ENCODE measurements at places on chromosomes 1 and 21. TPM values are rescaled to one million over a fixed set of nuclear protein-coding genes. Genes with fewer than 3 reads are reported as not detected.

Gene CELA3A
- total RNA-seq = not detected

- DNase-seq = no peak
These were observed 26.4 kb upstream of the CFHR4 start for GRCh38 chr1:196861429-196861828.

GRCh38 chr1:115308969-115309368, 29.1 kb downstream of the NGF start:
- DNase-seq = no peak

- peak; percentile 66 for DNase-seq
These were observed 1.5 kb downstream of the AJAP1 start for GRCh38 chr1:4655674-4656532.

DNA sequence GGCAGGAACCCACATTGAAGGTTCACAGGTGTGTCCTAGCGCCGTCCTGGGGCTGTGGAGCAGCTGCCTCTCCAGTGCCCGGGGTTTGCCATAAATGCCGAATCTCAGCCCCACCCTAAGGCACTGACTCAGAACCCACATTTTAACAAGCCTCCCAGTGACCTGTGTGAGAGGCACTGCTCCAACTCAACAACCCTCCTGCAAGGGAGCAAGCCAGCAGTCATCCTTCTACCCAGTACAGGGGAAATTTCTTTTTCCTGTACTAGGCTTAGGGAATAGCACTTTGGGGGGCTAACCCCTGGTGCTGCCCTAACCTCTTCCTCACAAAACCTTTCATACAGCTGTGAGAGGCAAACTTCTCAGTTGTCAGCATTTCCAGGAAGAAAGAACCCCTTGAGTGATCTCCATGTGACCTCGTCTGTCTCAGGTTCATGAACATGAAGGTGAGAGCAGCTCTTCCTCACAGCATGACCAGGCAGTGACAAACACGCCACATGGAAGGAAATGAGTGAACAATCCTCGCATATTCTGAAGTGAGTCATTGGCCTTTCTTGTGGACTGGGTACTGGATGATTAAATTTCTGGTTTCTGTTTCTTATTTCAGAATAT, 11.4 kb upstream of the BCAR3 start:
- no peak for DNase-seq

- DNase-seq = no peak
These were observed 9.2 kb upstream of the PPFIA4 start for GRCh38 chr1:203017061-203017460.

DNA sequence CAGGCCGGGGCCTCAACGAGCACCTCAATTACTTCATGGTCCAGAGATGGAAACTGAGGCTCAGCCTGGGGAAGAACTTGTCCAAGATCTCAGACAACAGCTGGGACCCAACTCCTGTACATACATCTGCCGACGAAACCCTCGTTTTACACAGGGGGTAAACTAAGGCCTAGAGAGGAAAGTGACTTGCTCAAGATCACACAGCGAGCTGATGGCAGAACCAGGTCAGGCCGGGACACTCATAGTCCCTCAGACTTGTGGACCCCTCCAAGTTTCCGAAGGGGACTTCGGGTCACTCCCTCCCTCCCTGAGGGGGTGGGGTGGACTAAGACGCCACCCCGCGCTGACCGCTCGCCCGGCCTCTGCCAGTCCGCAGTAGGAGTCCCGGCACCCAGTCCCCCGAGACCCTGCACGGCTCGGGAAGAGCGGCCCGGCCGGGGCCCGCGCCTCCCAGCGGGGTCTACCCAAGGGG, 430 bp downstream of the WASF2 start:
- DNase-seq = no peak

DNA sequence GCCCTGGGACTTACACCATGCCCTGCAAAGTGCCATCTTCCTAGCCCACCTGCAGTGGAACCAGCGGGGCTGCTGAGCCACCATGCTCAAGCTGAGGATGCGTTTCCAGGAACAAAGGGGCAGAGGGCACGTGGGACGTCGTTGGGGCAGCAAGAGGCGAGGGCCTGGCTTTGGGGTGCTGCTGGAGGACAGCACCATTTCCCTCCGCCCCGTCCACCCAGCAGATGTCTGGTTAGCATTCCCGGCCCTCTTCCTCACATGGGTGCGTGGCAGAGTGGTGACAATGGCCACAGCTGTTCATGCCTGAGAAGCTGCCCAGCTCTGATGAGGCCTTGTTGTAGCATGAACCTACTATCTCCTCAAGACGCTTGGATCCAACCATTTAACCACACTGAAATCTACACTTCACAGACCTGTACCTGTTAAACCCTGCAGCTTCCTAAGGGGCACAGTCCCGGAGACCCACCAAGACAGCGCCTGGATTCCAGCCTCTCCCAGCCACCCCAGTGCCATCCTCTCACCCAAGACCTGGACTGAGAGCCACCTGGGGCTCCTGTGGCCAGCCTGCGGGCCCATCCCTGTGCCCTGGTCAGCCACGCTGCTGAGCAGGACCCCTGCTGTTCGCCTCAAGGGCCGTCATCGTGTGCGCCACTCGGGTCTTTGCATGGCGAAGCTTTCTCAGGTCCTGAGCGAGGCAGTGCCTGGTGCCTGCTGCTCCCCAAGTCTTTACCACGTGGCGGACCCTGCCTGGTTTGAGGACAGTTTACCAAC, 33.2 kb downstream of the SLC45A1 start:
- DNase-seq = no peak

Measured in glutamatergic neuron (in vitro differentiated cells).